GM23338 (cell line): ENCODE measurements at places on chromosomes 7 and 10. TPM values are rescaled to one million over a fixed set of nuclear protein-coding genes. Genes with fewer than 3 reads are reported as not detected.

GRCh38 chr7:158310924-158311666, 276.5 kb downstream of the PTPRN2 start:
- H3K27me3 ChIP-seq: no peaks in the 10 kb centered on the region
- peaks cover 5% of the 10 kb centered on the region for H3K36me3 ChIP-seq
- H3K27ac ChIP-seq: no peak overlapping the region
- no peak for DNase-seq
- no peaks in the 10 kb centered on the region for H3K4me1 ChIP-seq

The LRRC17 gene
- 3.1 and 9.4 TPM in 2 replicates for total RNA-seq

DNA sequence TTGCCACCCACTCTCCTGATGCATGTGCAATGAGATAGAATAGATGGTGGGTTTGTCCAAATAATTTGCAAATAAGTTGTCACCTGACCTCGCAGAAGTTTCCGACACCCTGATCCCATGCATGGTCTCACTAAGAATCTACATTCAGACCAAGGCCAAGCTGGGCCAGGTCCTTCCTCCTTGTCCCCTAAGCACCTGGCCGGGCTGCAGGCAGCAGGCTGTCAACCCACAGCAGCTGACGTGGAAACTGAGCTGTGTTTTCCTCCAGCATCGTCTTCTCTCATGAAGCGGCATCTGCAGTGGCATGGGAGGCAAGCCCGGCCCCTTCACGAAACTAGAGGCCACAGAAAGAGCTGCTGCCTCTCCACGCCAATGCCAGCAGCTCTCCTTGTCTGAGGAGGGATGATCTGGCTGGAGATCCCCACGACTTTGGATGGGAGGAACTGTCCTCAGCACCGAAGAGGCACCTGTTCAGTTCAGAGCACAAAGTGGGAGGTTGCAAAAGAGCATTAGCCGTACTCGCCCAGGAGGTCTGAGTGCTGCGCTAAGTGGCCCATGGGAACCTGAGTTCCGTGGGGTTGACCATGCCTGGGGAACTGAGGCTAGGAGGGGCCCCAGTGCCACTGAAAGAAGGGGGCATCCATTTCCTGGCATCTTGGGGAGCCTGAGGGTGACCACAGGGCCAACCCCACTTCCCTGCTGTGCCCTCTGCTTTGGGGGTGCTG, 110.5 kb upstream of the INSIG1 start:
- no peaks in the 10 kb centered on the region for H3K27me3 ChIP-seq
- DNase-seq: no peak
- no peaks in the 10 kb centered on the region; the same call in 1 of the 2 replicates for H3K36me3 ChIP-seq
- H3K27ac ChIP-seq: no peak overlapping the region
- H3K4me3 ChIP-seq: no peak overlapping the region

DNA sequence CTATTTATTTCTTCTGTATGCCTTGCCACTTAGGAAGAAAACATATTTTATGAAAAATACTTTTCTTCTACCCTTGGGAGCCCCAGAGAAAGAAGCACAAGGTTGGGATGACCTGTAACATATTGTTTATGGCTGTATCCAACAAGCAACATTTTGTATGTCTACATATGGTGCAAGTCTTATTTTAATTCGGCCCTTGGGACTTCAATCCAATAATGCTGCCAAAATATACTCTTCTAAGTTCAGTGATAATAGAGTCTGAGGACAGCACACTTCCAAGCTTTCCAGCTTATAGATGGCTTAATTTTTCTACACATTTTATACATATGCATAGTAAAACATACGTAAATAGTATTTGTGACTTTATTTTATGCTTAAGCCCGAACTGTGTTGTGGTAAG, 318.5 kb upstream of the SEMA3A start:
- no peak overlapping the region for H3K27ac ChIP-seq
- no peaks in the 10 kb centered on the region for H3K36me3 ChIP-seq
- H3K4me1 ChIP-seq: peaks cover 4% of the 10 kb centered on the region; the same call in 1 of the 2 replicates
- no peaks in the 10 kb centered on the region for H3K27me3 ChIP-seq

DNA sequence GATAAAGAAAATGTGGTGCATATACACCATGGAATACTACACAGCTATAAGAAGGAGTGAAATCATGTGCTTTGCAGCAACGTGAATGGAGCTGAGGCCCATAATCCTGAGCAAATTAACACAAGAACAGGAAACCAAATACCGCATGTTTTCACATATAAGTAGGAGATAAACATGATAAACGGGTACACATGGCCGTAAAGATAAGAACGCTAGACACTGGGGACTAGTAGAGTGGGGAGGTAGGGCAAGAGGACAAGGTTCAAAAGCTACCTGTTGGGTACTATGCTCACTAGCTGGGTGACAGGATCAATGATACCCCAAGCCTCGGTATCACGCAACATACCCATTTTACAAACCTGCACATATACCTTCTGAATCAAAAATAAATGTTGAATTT, 113.7 kb downstream of the CSTF2T start:
- no peak overlapping the region for H3K27ac ChIP-seq
- H3K27me3 ChIP-seq: no peaks in the 10 kb centered on the region
- no peak overlapping the region for H3K4me3 ChIP-seq

DNA sequence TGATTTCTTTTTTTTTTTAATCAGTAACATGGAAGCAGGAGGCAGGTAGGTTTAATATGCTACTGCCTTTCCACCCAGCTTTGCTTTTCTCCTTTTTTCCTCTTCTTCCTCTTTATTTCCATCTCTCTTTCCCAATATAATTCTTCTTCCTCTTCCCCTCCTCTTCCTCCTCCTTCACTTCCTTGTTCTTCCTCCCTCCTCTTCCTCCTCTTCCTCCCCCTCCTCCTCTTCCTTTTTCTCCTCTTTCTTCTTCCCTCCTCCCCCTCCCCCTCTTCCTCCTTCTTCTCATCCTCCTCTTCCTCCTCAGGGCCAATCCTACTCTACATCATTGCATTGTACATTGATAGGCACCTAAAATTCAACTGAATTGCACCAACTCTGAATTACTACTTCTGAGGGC, 11.4 kb downstream of the ZNF503 start:
- DNase-seq: no peak
- no peaks in the 10 kb centered on the region; the same call in 1 of the 2 replicates for H3K4me1 ChIP-seq
- H3K27me3 ChIP-seq: peaks cover 43% of the 10 kb centered on the region
- H3K4me3 ChIP-seq: no peak overlapping the region
- H3K36me3 ChIP-seq: no peaks in the 10 kb centered on the region
- no peak overlapping the region for H3K27ac ChIP-seq

DNA sequence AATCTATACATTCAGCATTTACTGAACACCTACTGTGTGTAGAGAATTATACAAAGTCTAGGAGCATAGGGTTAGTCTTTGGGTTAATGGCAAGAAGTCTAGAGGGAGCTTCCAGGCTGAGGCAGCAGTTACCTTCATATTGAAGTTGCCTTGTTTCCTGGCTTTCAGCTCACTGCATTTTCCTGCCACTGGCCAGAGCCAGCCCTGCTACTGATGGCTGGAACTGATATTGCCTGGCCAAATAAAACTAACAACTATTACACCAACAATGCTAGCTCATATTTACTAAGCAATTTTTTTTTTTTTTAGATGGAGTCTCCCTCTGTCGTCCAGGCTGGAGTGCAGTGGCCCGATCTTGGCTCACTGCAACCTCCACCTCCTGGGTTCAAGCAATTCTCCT, 165.7 kb upstream of the ITGB1 start:
- no peaks in the 10 kb centered on the region for H3K27me3 ChIP-seq
- no peaks in the 10 kb centered on the region for H3K4me1 ChIP-seq
- H3K4me3 ChIP-seq: no peak overlapping the region
- H3K36me3 ChIP-seq: no peaks in the 10 kb centered on the region

The CYP3A5 gene
- not detected in 2 replicates for total RNA-seq

GRCh38 chr10:128078136-128078969, 47.9 kb downstream of the MKI67 start:
- DNase-seq: peak; percentile 77
- no peaks in the 10 kb centered on the region for H3K4me1 ChIP-seq
- H3K4me3 ChIP-seq: no peak overlapping the region
- H3K36me3 ChIP-seq: no peaks in the 10 kb centered on the region

- no peak overlapping the region for H3K27ac ChIP-seq
- H3K4me1 ChIP-seq: no peaks in the 10 kb centered on the region
- H3K4me3 ChIP-seq: no peak overlapping the region
Measured at GRCh38 chr7:135910393-135911036, 66.6 kb downstream of the MTPN start.

DNA sequence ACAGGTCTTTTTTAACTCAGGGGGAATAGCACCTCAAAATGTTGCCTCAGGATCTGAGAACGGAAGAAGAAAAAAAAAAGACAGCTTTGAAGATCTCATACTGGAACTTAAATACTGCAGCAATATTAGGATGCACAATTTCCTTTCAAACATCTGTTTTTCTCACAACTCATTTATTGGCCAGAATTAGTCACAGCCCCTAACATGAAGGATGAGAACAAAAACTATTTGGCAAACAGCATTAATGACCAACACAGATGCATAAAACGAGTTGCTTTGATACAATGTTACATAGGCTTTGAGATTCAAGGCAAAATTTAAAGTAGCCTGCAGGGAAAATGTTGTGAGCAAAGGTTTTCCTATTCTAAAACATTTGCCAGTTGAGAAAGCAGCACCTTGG, 36.5 kb downstream of the JMJD1C start:
- H3K4me3 ChIP-seq: no peak overlapping the region
- 0 out of 2 replicates have a peak overlapping the region, but pooled peaks have one; percentile 7 for H3K27ac ChIP-seq
- H3K4me1 ChIP-seq: peaks cover 31% of the 10 kb centered on the region
- no peaks in the 10 kb centered on the region for H3K36me3 ChIP-seq
- H3K27me3 ChIP-seq: no peaks in the 10 kb centered on the region
- no peak for DNase-seq

GRCh38 chr7:134022286-134022911, 104.7 kb upstream of the LRGUK start:
- DNase-seq: no peak
- H3K36me3 ChIP-seq: no peaks in the 10 kb centered on the region
- H3K27me3 ChIP-seq: no peaks in the 10 kb centered on the region
- no peak overlapping the region for H3K4me3 ChIP-seq

The NPTX2 gene
- 24.1 and 29.9 TPM in 2 replicates for total RNA-seq

DNA sequence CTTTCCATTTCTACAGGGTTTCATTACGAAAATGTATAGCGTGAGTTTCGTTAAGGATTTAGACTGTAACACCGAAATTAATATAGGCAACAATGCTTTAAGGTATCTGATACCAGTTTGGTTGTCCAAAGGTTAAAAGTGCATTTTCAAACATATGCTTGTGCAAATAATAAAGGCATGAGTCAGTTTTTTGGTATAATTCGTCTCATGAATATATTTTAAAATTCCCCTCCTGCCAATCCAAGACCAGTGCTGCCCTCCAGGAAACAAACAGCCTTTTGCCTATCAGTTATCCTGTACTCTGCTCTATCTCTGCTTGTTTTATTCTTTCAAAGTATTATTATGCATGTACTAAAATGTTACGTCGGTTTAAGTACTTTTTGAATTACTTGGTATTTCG, 2.0 kb downstream of the LCOR start:
- H3K27me3 ChIP-seq: peaks cover 27% of the 10 kb centered on the region
- peak overlapping the region; percentile 80 for H3K4me3 ChIP-seq
- peaks cover 13% of the 10 kb centered on the region for H3K4me1 ChIP-seq
- H3K27ac ChIP-seq: no peak overlapping the region
- DNase-seq: no peak
